ENCODE measurements at places on chromosomes 11 and 22. TPM values are rescaled to one million over a fixed set of nuclear protein-coding genes. Genes with fewer than 3 reads are reported as not detected.

- DNase-seq: no peak
These were observed 15.9 kb upstream of the HYLS1 start for GRCh38 chr11:125871391-125872137.

DNA sequence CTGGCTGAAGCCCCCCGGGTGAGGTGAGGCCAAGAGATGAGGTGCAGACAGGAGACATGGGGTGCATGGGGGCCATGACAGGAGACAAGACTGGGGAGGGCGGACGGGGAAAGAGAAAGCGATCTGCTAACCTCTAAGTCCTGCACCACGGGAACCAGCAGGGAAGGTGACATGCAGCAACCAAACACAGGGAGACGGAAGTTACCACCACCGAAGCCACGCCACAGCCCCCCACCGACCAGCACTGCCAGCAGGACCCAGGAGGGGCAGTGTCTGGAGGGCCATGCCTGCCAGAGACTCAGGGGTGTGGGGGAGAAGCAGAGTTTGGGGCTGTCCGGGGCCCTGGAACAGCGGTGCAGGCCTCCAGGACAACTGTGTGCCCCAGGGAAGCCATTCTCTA lies 14.1 kb upstream of the RASL10A start:
- no peak for DNase-seq

DNA sequence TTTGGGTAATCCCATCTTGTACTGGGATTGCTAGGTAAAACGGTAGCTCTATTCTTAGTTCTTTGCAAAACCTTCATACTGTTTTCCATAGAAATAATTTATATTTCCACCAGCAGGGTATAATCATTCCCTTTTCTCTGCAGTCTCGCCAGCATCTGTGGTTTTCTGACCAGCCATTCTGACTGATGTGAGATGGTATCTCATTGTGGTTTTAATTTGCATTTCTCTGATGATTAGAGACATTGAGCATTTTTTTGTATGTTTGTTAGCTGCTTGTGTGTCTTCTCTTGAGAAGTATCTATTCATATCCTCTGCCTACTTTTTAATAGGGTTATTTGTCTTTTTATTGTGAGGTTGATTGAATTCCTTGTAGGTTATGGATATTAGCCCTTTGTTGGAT lies 220.9 kb downstream of the PGR start:
- DNase-seq: no peak

GRCh38 chr11:113675565-113675964 lies 30.5 kb downstream of the TMPRSS5 start:
- DNase-seq: no peak

- DNase-seq: no peak
These were observed 20.7 kb upstream of the BID start for GRCh38 chr22:17794726-17795542.

The SLC37A4 gene
- 253 TPM for total RNA-seq

The ARVCF gene
- 17.4 TPM for total RNA-seq

The KCNJ5 gene
- not detected for total RNA-seq

All from Peyer's patch (tissue), 4 donors.